ENCODE measurements at places on chromosomes 7 and 10. TPM values are rescaled to one million over a fixed set of nuclear protein-coding genes. Genes with fewer than 3 reads are reported as not detected.

Gene AOAH
- total RNA-seq = not detected

Gene CTAGE4
- total RNA-seq = not detected

Gene GATA3
- total RNA-seq = 4.4 TPM

Gene FZD8
- total RNA-seq = 4.7 TPM

Gene SMKR1
- total RNA-seq = 8.4 TPM

Gene CDK14
- total RNA-seq = 0.34 TPM

Gene LEP
- total RNA-seq = not detected

Gene GPER1
- 2.0 TPM for total RNA-seq

Gene OGDHL
- 0.46 TPM for total RNA-seq

Gene ASIC3
- 9.9 TPM for total RNA-seq

Gene HPSE2
- not detected for total RNA-seq

Gene SLC18A3
- not detected for total RNA-seq

Gene FXYD4
- total RNA-seq = not detected

Gene ZNF365
- total RNA-seq = 0.91 TPM

Gene TMEM196
- not detected for total RNA-seq

Gene VPS37D
- total RNA-seq = 4.7 TPM

Gene CDCA7L
- 16.4 TPM for total RNA-seq

Gene TCAF2
- total RNA-seq = 1.4 TPM

Gene SPDYE5
- not detected for total RNA-seq

Gene MKLN1
- total RNA-seq = 36.0 TPM

Gene ZNF777
- total RNA-seq = 21.0 TPM

Gene EPO
- not detected for total RNA-seq

Gene CPA1
- total RNA-seq = not detected

Gene SEMA4G
- total RNA-seq = 7.4 TPM

Gene CYP2C19
- not detected for total RNA-seq

Gene CTAGE15
- not detected for total RNA-seq

Gene EPHA1
- total RNA-seq = 0.05 TPM

Gene ASZ1
- total RNA-seq = not detected

Gene TMEM130
- total RNA-seq = 0.30 TPM

Gene BMPER
- total RNA-seq = 4.3 TPM

Gene NANOS1
- 2.9 TPM for total RNA-seq

Gene UNC5B
- 3.1 TPM for total RNA-seq

Gene IQCE
- total RNA-seq = 9.1 TPM

Gene BTBD16
- total RNA-seq = 0.66 TPM

Gene CPED1
- not detected for total RNA-seq

Gene ZNRF2
- 4.4 TPM for total RNA-seq

Gene CXCL12
- 0.25 TPM for total RNA-seq

Gene MGAM2
- total RNA-seq = 0.02 TPM

Gene NRF1
- 9.8 TPM for total RNA-seq

Gene NEUROG3
- total RNA-seq = not detected

Gene CCDC172
- not detected for total RNA-seq

Gene PYROXD2
- 6.0 TPM for total RNA-seq

Gene SPDYE8
- total RNA-seq = not detected

Gene CPA4
- total RNA-seq = 3.6 TPM

Gene LIPN
- not detected for total RNA-seq

Gene ANXA8L1
- total RNA-seq = 122 TPM

Gene LLCFC1
- not detected for total RNA-seq

Gene CLEC2L
- 0.08 TPM for total RNA-seq

Gene TSPAN33
- total RNA-seq = 6.2 TPM

Gene CLDN3
- total RNA-seq = 3.6 TPM

Gene ALOX5
- total RNA-seq = 0.22 TPM

Gene SMO
- total RNA-seq = 11.8 TPM

Gene ZNF804B
- not detected for total RNA-seq
